ENCODE measurements at places on chromosomes 3 and 15.

GRCh38 chr3:178342111-178342510, 194.1 kb upstream of the KCNMB2 start:
- DNase-seq, result no peak

DNA sequence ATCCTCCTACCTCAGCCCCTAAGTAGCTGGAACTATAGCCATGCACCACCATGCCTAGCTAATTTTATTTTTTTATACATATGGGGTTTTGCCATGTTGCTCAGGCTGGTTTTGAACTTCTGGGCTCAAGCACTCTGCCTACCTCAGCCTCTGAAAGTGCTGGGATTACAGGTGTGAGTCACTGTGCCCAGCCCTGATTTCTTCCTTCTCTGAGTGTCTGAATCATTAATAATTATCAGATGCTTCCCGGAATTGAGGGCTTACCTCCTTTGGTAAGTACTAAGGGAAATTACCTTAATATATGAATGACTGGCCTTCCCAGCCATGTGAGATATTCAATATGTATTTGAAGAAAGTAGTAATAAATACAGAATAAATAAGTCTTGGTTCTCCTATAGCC, 7.2 kb downstream of the CLPX start:
- DNase-seq, result no peak

DNA sequence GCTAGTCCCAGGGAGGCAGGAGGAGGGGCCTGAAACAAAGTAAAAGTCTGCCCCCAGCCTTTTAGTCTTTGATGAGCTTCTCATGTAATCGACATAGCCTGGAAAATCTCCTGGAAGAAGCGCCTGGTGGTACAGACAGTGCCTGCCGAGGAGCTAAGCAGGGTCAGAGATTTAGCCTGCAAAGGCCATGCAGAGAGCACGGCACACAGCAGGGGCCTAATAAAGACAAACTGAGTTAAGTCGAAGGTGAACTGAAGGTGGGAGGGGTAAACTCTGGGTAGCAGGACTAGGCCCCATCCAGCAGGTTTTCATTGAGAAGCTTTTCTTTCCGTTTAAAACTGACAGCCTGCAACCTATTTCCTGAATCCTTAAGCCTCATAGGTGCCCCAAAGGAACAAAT, 115.5 kb upstream of the ABHD17C start:
- DNase-seq, result no peak

GRCh38 chr3:128366136-128366535, 100.6 kb downstream of the DNAJB8 start:
- no peak for DNase-seq

DNA sequence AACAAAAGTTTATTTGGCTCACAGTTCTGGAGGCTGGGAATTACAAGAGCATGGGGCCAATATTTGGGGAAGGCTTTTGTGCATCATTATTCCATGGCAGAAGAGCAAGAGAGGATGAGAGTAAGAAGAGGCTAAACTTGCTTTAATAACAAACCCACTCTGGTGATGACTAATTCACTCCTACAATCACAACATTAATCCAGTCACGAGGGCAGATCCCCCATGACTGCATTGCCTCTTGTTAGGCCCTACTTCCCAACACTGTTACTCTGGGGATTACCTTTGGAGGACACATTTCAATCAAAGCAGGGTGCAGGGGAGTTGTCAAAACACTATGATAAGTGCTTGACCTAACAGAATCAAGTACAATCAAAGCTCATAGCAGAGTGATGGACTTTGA, 181.7 kb downstream of the BBX start:
- DNase-seq, result no peak

- no peak for DNase-seq
These were observed 166.6 kb downstream of the ANO10 start for GRCh38 chr3:43455233-43455632.

GRCh38 chr3:33217866-33218445, 654 bp downstream of the SUSD5 start:
- DNase-seq, result no peak

DNA sequence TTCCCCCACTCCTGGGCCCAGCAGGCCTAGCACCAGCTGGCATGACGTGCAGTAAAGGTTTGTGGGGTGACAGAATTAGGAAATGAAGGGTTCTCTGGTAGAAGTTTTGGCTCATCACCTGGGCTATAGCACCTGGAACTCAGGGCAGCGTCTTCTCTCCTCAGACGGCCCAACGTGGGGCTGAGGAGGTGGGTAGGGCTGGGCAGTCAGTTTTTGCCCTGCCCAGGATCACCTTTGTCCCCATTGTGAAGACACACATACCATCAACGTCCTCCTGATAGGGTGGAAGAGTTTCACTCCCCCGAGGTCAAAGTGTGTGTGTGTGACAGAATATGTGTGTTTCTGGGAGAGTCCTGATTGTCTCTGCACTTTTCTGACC, 12.1 kb downstream of the KBTBD13 start:
- no peak for DNase-seq

GRCh38 chr3:63673111-63673510, 20.6 kb downstream of the SNTN start:
- no peak for DNase-seq

DNA sequence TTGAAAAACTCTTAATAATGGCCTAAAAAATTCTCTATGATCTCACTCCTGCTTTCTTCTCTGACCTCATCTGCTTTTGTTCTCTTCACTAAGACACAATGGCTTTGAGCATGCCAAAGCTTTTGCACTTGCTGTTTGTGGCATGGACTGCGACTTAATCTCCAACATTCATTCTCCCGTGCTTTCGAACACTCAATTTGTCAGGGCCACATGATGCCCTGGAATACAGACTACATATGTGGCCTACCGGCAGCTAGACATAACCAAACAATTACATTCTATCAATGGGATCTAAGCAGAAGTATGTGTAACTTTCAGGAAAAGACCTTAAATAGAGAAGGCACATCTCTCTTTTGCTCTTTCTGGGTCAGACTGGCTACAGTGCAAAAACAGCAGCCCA, 506.5 kb downstream of the MAGI1 start:
- DNase-seq, result no peak

DNA sequence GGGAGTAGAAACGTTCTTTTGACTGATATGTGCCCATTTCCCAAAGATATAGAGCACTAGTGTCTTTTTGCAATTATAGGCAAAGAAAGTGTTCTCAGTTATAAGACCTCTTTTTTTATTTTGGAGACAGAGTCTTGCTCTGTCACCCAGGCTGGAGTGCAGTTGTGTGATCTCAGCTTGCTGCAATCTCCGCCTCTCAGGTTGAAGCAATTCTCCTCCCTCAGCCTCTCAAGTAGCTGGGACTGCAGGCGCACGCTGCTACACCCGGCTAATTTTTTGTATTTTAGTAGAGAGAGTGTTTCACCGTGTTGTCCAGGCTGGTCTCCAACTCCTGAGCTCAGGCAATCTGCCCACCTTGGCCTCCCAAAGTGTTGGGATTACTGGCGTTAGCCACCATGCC, 20.7 kb upstream of the ZNF639 start:
- no peak for DNase-seq

DNA sequence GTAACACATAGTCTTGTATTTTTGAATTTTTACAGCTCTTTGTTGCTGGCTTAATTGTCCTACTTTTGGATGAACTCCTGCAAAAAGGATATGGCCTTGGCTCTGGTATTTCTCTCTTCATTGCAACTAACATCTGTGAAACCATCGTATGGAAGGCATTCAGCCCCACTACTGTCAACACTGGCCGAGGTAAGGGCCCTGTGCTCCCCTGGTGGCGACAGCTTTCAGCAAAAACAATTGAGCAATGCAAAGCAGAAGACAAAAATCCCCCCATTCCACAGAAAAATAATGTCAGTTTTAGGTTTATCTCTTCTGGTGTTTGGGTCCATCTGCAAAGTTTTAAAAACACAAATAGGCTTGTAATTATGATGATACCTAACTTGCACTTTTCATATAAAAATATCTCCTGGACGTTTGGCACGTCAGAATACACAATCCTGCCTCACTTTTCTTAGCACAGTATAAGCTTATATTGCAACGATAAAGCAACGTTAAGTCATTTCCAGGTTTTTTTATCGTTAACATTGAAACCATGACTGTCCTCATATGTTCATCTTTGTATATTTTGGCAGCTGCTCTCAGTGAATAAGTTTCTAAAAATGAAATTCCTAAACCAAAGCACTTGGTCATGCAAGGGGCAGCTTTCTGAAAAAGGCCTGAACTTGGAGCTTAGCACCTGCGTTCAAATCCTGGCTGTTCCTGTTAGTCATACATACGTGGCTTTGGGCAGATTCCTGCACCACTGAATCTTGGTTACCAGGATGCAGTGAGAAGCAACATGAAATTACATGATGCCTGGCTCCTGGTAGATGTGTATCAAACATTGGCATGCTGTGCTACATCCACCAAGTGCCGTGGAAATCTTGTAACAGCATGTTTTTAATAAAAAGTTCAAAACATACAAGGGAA, 8.5 kb downstream of the SEC61A1 start:
- DNase-seq, result no peak

DNA sequence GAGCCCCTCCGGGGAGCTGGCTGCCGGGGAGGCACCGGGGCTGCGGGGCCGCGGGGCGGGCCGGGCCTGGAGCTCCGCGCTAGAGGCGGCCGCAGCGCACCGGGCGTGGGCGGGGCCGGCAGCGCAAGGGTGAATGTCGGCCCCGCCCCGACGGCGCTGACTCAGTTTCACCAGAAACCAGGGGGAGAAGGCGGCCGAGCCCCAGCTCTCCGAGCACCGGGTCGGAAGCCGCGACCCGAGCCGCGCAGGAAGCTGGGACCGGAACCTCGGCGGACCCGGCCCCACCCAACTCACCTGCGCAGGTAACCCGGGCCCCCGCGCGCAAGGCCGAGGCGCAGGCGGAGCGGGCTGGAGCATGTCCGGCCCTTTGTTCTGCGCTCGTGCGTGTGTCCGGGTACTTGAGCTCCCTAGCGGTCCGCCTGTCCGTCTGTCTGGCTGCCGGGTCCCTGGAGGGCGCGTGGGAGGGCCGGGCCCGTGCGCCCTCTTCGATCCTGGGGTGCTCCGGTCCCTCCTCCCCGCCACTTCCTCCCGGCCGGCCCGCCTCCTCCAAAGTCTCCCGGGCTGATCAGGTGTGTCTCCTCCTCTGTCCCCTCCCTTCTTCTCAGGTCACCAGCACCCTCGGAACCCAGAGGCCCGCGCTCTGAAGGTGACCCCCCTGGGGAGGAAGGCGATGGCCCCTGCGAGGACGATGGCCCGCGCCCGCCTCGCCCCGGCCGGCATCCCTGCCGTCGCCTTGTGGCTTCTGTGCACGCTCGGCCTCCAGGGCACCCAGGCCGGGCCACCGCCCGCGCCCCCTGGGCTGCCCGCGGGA, at the start of gene SPINT1:
SPINT1 (plus strand) TSS at position 164 of the 811 bp plus-strand sequence; CDS start at position 671, 507 bp downstream.
- DNase-seq, result peak; percentile 80

DNA sequence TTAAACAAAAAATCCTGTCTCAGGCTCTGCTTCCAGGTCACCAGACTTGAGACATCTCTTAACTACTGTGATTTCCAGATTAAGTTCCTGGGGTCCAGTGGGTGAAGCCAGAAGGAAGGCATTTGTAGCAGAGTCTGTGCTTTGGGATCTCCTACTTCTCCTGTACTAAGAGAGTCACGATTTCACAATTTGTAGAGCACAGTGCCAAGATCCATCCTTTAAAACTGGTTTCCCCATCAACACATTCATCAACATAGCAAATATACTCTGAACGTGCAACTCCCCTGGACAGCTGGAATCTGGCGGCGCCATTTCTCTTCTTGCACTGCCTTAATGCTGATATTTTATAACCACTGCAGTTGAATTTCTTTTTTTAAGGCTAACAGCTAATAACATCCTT, 33.2 kb downstream of the CDCP1 start:
- DNase-seq, result no peak

GRCh38 chr3:58993547-58993946, 56.3 kb downstream of the CFAP20DC start:
- DNase-seq, result no peak

- no peak for DNase-seq
These were observed at the start of gene CAMP for GRCh38 chr3:48222616-48223513. Gene CAMP, plus strand, starts transcription at chr3:48223495. Its CDS starts 17 bp downstream, at chr3:48223512.

GRCh38 chr15:87631093-87631492, 625.4 kb downstream of the NTRK3 start:
- no peak for DNase-seq

- no peak for DNase-seq
These were observed 31.9 kb downstream of the CMTM7 start for GRCh38 chr3:32423534-32423933.

GRCh38 chr3:25775936-25776335, 7.3 kb downstream of the NGLY1 start:
- DNase-seq, result no peak

DNA sequence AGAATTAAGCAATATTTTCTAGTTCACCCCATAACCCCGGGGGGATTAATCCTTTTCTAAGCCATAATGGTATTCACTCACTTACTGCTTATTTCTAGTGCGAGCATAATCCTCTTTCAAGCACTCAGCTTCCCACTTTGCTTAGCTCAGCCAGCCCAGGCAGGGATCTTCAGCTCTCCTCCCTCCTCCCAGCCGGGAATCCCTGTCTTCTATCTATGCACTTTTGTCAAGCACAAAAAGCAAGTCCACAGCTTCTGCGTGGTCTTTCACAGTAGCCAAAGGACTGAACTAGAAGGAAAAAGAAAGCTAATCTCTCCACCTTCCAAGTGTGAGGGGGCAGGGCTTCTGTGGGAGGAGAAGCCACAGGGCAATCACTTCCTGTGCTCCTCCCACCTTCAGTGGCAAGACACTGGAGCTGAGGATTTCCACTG, 62.8 kb downstream of the PEX5L start:
- no peak for DNase-seq

DNA sequence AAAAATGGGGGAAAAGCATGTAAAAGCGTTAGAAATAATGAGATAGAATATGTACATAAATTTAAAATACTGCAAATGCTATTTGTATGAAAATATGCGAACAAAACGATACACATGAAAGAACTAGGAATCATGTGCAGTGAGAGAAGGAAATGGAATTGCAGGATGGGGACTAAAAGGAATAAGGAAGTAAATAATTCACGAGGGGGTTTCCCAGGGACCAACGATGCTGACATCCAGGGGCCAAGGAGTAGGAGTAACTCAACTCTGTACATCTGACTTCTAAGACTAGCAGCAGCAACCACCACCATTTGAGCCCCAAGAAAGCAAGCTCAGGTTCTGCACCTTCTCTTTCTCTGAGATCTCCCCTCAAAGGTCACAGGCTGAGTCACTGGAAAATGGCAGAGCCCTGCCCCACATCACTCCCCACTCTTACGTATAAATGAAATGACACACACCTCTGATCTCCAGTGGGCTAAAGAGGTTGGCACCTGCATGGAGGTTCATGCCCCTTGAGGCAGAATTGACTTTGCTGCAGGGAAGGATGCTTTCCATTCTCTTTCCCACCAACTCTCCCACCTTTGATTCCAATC, 100.0 kb upstream of the DLG1 start:
- DNase-seq, result peak; percentile 48

GRCh38 chr3:170179432-170179831, 2.1 kb downstream of the PHC3 start:
- no peak for DNase-seq

DNA sequence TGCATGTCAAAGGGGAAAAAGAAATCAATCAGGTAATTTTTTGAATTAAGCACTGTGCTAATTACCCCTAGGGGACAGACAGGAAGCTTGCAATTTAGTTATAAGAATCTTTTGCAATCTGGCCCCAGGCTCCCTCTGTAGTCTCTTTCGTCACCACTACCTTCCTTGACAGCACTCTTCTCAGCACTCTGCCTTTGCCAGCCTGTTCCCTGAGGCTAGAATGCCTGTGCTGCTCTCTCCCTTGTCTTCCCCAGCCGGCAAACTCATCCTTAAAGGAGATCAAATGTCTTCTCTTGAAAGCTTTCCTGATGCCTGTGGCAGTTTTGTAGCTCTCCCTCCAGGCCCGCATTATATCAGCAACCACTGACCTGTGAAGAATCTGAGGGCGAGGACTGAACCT, 32.4 kb upstream of the PRTG start:
- DNase-seq, result no peak

Measured in stimulated activated CD4-positive, alpha-beta T cell treated with anti-CD3 and anti-CD28 coated beads, Interleukin-1b, Interleukin-23, amount 100 ng/mL, for 48 hours (primary cell).